ENCODE measurements at places on chromosomes 3 and 15.
A peak's percentile ranks its signal among the peaks of the same experiment; 100 is the strongest.

- no peak for DNase-seq
Observed at GRCh38 chr15:61654002-61654740, 406.1 kb downstream of the VPS13C start.

DNA sequence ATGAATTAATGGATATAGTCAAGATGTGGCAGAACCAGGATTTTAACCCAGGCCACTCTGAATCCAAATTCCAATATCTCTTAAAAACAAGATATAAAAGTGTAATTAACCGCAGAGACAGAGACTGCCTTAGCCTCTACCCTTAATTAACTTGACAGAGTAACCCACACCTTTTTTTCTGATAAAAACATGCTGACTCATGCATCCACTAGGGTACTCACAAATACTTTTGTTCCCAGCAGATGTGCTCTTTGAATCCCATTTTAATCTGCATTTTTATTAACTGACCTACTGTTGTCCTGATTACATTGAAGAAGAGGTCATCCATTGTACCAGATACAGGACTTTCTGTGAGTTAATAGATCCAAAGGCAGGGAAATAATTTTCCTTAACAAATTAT lies 278.3 kb downstream of the CHL1 start:
- DNase-seq, result no peak

DNA sequence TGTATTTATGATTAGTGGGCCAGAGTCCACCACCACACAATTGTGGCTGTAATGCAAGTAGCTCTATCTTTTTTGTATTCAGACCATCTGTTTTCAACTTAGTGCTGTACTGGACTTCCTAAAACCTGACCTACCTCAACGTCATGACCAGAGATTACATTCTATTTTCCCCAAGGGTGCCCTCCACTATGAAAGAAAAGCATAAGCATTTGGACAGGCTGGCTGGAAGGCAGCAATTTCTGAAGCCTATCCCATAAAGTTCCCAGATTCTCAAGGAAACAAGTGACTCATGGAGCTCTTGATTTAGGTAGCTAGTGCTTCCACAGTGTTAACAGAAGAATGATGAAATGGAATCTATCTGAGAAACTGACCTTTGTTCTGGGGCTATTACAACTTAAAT lies 75.8 kb downstream of the COL8A1 start:
- no peak for DNase-seq

GRCh38 chr3:183131735-183132134 lies 30.8 kb downstream of the LAMP3 start:
- DNase-seq, result no peak

DNA sequence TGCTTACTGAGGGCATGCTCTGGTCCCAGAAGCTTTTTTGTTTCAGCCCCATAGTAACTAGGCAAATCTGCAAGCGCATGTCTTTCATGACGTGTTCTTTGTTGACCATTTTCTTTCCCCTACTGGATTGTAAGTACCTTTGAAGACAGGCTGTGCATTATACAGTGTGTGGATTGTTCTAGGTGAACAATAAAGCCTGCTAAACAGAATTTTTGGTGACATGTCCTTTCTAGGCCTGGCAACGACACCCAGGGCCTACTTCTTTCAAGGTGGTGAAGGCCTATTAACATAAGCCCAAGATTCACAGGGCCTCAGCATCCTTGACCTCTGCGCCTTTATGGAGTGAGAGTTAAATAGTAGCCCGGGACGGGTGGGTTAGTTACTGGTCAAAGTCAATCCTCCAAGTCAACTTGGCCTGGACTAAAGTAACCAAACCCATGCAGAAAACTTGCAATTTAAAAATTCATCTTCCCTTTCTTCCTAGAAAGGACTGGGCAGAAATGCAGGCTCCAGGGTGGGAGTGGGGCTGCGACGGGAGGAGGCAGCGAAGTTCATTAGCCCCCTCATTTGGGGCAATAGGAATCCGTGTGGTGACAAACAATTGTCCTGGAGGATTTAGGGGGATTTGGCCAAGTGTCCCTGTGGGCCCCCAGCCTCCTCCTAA lies 37.6 kb upstream of the TRIM71 start:
- DNase-seq, result no peak

GRCh38 chr3:169158379-169158778 lies 505.1 kb downstream of the MECOM start:
- DNase-seq, result no peak

DNA sequence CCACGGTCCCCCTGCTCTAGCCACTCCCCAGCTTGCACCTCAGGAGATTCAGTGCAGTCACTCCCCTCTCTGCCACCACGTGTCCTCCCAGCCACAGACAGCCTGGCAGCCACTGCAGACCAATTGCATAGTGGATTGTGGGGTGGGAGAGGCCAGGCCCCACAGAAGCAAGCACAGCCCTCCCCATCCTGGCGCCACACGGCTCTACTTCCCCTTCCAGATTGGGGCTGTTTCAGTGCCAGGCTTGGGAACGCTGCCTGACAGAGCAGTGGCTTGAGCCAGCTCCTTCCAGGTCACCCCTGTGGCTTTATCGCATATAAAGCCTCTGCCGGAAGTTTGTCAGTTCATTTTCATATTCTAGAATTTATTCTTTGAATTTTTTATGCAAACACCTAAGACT lies 90.7 kb downstream of the TMEM266 start:
- peak; percentile 11 for DNase-seq

DNA sequence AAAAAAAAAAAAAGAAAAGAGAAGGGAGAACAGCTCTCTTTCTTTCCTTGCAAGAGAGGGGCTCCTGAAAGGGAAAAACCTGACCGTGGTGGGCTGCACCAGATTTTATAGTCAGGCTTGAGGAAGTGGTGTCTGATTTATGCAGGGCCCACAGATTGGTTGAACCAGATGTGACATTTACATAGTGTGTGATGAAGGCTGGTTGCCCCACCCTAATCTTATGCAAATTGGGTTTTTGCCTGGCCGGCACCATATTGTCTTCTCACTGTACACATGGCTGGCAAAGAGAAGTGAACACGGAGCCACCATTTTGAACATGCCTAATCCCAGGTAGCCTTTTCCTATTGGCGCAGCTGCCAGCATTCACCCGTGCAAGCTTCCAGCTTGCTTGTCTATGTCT lies 154.4 kb downstream of the OXSM start:
- DNase-seq, result no peak

GRCh38 chr3:81349816-81350340 lies 411.6 kb downstream of the GBE1 start:
- no peak for DNase-seq

DNA sequence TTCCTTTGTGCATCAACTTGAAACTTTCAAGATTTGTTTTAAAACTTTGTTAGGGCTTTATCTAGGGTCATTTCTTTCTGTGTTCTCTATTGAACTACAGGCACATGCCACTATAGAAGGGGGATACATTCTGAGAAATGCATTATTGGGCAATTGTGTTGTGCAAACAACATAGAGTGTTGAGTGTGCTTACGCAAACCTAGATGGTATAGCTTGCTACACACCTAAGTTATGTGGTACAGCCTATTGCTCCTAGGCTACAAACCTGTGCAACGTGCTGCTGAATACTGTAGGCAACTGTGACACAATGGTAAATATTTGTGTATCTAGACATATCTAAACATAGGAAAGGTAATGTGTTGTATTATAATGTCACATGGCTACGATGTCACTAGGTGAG lies 33.0 kb upstream of the KLF13 start:
- DNase-seq, result no peak

DNA sequence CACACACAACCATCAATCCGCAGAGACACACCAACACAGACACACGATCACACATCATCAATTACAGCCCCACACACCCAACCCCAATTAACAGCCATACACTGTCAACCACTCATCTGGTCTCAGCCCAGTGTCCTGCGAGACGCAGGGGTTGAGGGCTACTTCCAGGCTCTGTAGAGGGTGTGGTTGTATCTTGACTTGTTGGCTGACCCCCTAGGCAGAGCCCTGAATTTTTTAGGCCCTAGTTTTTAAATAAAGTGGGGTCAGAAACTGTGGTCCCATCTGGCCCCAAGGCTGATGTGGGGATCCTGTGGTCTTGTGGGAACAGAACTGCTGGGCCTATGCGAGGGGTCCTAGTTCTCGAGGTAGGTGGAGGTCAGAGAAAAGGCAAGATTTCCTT lies 9.2 kb downstream of the VILL start:
- no peak for DNase-seq

- no peak for DNase-seq
Observed at GRCh38 chr3:121956363-121956762, 62.2 kb downstream of the SLC15A2 start.

- no peak for DNase-seq
Observed at GRCh38 chr3:59433546-59433945, 383.7 kb upstream of the CFAP20DC start.

DNA sequence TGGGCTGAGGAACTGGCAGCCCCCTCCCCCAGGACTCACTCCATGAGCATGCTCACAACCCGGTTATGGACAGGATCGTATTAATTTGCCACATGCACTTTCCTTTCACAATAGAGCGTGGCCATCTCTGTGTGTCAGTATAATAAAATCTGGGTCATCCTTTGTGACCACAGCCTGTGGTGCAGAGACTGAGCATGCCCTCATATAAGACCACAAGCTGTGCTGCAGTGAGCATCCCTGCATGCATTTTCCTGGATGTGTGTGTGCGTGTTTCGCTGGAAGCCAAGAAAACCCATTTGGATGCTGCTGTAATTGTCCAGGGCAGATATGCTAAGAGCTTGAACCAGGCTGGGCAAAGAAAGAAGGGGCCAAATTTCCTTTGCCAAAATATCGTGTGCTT lies 39.7 kb downstream of the CYP11A1 start:
- no peak for DNase-seq
